Mesenteric fat pad (tissue), 1 donor: ENCODE measurements at places on chromosomes 12 and 14. TPM values are rescaled to one million over a fixed set of nuclear protein-coding genes. Genes with fewer than 3 reads are reported as not detected.

GRCh38 chr14:20866963-20867362 is 24.2 kb upstream of the RNASE3 start:
- no peak for DNase-seq

DNA sequence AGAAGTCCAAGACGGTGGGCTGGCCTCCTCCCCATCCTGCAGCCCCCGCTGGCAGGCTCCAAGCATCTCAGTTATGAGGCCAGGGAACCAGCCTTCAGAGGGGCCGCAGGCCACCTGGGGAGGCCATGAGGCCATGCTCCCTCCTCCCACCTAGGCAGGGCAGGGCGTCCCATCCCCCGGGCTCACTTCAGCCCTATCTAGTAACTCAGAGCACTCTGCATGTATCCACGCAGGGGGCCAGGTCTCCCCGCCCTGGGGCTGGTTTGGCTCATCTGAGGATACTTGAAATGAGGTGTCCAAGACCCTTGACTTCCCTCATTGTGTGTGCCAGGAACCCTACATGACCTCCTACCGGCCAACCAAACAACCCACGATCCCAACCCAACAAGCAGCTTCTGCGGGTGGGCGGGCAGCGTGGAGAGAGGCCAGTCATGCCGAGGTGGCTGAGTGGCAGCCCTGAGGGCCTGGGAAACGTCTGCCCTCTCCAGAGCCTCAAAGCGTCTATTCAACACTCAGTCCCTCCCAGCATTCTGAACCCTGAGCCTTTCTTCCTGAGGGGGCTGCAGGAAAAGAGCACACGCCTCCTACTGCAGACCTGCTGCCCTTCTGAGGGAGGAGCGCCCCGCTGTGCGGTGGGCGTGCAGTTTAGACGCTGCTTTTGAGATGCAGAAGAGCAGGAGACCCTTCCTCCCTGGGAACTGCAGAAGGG is 16.8 kb downstream of the ISCA2 start:
- peak; percentile 26 for DNase-seq

DNA sequence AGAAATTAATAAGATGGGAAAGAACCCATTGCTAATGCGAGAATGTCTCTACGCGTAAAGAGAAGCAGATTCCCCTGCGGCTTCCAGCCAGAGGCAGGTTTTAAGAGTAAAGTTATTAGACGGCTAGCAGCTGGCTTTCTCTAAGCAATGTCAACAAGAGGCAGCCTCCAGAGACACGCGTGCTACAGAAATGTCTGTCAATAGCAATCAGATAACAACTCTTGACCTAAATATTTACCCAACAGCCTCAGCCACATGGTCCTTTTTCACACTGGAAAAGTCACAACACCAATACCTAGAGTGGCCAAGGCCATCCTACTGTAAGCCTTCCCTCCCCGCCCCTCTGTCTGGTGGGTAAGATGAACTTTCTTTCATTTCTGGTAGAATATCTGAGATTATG is 146.0 kb upstream of the SFSWAP start:
- DNase-seq, result no peak

- DNase-seq, result no peak
These were observed 107.0 kb downstream of the ADAMTS20 start for GRCh38 chr12:43444940-43445564.

DNA sequence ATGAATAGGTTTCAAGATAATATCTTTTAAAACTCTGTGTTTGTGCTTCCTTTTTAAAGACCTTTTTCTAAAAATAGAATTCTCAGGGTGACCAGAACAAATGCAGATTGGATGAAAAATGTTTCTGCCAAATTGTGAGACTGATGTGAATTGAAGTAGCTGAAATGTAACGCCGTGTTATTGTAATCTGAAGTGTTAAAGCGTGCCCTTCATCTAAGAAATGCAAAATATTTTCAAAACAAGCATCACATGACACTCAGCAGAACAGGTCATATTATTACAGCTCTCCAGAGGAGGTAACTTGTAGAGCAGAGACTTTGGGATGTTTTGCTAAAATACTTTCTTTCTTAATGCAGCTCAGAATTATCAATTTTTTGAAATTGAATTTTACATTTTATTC is 90.0 kb upstream of the PLEKHA5 start:
- DNase-seq, result no peak

GRCh38 chr12:96907671-96908422 is 790 bp downstream of the NEDD1 start:
- DNase-seq, result no peak

- DNase-seq, result no peak
These were observed 125.7 kb upstream of the CCDC196 start for GRCh38 chr14:66360366-66360926.

DNA sequence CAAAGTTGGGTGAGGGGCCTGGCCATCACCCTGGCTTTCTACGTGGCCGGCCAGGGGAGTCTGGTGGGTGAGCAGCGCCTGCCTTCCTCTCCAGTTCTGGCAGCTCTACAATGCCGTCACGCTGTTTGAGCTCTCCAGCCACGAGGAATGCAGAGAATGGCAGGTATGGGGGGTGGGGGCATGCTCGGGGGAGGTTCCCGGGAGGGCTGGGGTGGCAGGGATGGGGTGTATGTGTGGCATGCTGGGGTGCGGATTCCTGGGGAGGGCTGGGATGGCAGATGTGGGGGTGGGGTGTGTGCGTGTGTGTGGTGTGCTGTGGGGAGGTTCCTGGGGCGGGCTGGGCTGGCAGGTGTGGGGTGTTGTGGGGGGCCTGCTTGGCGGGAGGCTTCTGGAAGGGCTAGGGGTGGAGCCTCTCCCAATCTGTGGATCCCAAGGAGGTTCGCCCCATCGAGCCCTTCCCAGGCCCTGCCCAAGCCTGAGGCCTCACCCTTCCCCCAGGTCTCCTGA is 18.5 kb downstream of the RHOF start:
- DNase-seq, result no peak

DNA sequence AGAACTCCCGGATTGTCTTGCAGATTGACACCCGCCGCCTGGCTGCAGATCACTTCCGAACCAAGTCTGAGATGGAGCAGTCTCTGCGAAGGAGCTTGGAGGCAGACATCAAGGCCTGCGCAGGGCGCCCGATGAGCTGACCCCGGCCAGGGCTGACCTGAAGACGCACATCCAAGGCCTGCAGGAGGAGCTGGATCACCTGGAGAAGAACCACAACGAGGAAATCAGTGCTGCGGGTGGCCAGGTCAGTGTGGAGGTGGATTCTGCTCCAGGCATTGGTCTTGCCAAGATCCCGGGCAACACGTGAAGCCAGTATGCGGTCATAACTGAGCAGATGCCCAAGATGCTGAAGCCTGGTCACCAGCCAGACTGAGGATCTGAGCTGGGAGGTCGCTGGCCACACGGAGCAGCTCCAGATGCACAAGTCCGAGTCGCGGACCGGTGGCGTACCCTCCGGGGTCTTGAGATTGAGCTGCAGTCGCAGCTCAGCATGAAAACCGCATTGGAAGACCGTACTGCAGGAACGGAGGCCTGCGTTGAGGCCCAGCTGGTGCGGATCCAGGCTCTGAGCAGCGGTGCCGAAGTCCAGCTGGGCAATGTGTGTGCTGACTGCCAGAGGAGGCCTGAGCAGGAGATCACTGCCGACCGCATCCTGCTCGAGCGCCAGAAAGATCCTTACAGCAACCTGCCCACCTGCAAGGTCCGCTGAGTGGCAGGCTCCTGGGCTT is 12.4 kb upstream of the A2M start:
- DNase-seq, result no peak

DNA sequence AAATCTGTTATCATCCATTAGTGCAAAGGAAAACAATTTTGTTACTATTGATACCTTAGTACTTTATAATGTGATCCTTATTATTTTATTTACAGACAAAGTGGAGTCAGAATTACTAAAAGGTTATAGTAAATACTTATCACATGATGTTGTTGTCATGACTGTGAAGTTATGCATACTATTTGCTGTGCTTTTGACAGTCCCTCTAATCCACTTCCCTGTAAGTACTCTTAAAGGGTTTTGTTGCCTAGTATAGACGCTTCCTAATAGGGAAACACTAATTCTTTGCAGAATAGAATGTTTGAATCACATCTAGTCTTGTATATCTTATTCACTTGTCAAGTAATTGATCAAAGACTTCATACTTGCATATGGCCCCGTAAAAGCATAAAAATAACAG is 69.4 kb downstream of the SLC38A6 start:
- DNase-seq, result no peak

- no peak for DNase-seq
These were observed 48.1 kb downstream of the GALNT8 start for GRCh38 chr12:4768341-4768740.

DNA sequence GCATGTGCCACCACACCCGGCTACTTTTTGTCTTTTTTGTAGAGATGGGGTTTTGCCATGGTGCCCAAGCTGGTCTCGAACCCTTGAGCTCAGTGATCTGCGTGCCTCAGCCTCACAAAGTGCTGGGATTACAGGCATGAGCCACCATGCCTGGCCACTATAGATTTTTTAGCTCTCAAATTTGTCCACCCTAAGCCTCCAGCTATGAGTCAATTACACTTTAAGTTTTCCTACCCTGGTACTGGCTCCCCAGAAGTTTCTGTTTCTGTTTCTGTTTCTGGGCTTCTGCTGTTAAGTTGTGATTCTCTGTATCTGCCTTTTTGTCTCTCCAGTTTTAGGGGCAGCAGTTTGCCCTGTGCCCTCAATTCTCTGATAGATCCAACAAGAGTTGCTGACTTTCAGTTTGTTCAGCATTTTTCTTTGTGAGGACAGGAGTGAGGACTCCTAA is 4.4 kb upstream of the TINF2 start:
- peak; percentile 6 for DNase-seq

DNA sequence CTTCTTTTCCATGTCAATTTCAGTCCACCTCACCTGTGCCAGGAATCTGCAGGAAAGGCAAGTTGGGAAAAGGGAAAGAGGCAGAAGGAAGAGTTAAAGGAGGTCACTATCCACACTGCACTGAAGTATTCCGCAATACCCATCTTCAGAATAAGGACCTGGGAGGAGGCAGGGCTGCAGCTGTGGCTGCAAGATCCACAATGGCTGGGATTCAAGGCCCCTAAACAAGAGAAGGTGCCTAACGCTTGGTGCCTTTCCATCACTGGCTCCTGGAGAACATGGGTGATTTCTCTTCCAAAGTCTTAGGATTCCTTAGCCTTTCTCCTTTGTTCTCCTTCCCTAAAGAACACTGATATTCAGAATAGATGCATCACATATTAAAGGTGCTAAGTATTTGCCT is 204.0 kb downstream of the GRIN2B start:
- DNase-seq, result no peak

- no peak for DNase-seq
These were observed 197.1 kb upstream of the ABCD2 start for GRCh38 chr12:39816671-39817185.

DNA sequence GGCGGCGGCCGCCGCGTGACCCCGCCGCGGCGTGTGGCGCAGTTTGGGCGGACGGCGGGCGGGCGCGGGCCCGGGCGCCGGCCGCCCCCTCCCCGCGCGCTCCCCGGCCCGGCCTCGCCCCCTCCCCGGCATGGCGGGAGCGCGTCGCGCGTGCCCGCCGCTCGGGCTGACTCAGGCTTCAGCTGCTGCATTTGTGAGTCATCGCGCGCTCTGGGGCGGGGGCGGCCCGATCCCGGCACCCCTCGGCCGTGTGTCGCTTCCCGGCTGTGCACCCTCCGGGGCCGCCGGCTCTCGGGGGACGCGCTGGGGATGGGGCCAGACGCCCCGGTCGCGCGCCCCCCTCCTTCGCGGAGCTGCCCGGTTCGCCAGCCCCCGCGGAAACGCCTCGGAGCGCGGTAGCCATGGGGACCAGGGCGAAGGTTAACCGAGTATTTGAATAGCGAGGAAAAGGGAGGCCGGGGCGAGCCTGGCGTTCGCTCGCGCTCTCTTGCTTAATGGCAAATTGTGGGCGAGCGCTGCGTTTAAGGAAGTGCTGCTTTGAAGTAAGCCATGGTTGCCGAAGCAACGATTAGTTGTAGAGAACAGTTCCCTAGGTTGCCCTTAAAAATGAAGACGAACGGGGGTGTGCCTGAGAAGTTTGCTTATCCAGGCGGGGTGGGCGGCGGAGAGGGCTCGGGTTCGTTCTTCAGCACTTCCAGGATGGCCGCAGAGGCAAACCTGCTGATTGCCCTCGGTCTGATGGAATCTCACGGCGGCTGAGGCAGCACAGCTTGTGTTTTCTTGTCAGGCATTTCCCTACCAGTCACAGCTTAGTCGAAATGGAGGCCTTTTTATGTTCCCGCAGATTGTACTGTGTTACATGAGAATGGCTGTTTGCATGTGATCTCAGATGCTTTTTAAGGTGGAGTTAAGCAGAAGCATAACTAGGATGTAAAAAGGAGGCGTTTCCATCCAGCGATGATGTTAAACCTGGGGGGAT is 896 bp downstream of the EIF5 start:
- DNase-seq, result peak; percentile 95

- DNase-seq, result no peak
These were observed 30.5 kb upstream of the GRIP1 start for GRCh38 chr12:66709457-66709773.

KRT6C gene
- not detected for total RNA-seq

RILPL2 gene
- total RNA-seq, result 10.4 TPM

OR6J1 gene
- not detected for total RNA-seq

MFAP5 gene
- total RNA-seq, result 147 TPM

FLRT2 gene
- 20.0 TPM for total RNA-seq

LHX5 gene
- not detected for total RNA-seq

ANKRD9 gene
- 26.0 TPM for total RNA-seq
